Frontal cortex (tissue), 4 donors: ENCODE measurements at places on chromosomes 3 and 15. TPM values are rescaled to one million over a fixed set of nuclear protein-coding genes. Genes with fewer than 3 reads are reported as not detected.

The GOLGA8B gene
- total RNA-seq: 28.9 TPM

The CTXND1 gene
- total RNA-seq: 0.41 TPM

The ENTPD3 gene
- total RNA-seq: 3.3 TPM

The NMB gene
- 2.4 TPM for total RNA-seq

The C2CD4A gene
- under 0.01 TPM for total RNA-seq

The CNTN3 gene
- 50.1 TPM for total RNA-seq

The RPL4 gene
- 1,621 TPM for total RNA-seq

The HYKK gene
- total RNA-seq: 0.41 TPM

The PPP1R14D gene
- not detected for total RNA-seq

The PLA2G4E gene
- total RNA-seq: not detected

The CDHR4 gene
- total RNA-seq: not detected

The HYAL1 gene
- 0.41 TPM for total RNA-seq

The ISL2 gene
- not detected for total RNA-seq

The EPHB1 gene
- 16.7 TPM for total RNA-seq

The TTC23 gene
- 5.3 TPM for total RNA-seq

The SCG5 gene
- 136 TPM for total RNA-seq

The CFAP44 gene
- 3.3 TPM for total RNA-seq

The GABRG3 gene
- total RNA-seq: 24.1 TPM

The PIK3CB gene
- 28.9 TPM for total RNA-seq

The CAPN3 gene
- total RNA-seq: 2.0 TPM

The POLQ gene
- 1.2 TPM for total RNA-seq

The STT3B gene
- total RNA-seq: 190 TPM

The CRABP1 gene
- total RNA-seq: 13.9 TPM

The CLSTN2 gene
- 11.8 TPM for total RNA-seq

The CELF6 gene
- total RNA-seq: 11.4 TPM

The AADACL2 gene
- total RNA-seq: not detected

The STRC gene
- under 0.01 TPM for total RNA-seq

The ACKR2 gene
- total RNA-seq: not detected

The SACM1L gene
- total RNA-seq: 34.2 TPM

The GOLGA6B gene
- total RNA-seq: not detected

The CADM2 gene
- 64.8 TPM for total RNA-seq

The C3orf49 gene
- total RNA-seq: not detected

The SYNPR gene
- 119 TPM for total RNA-seq

The CD96 gene
- not detected for total RNA-seq

The SUSD5 gene
- total RNA-seq: 2.0 TPM

The NISCH gene
- total RNA-seq: 58.7 TPM

The GOLGA6D gene
- not detected for total RNA-seq

The FANCD2OS gene
- total RNA-seq: not detected

The FBLN2 gene
- 5.3 TPM for total RNA-seq

The GLDN gene
- 2.0 TPM for total RNA-seq

The LMCD1 gene
- 0.41 TPM for total RNA-seq

The TRIM69 gene
- total RNA-seq: 40.4 TPM

The TLR9 gene
- not detected for total RNA-seq

The USP13 gene
- 10.2 TPM for total RNA-seq

The ALDH1L1 gene
- total RNA-seq: 1.6 TPM

The FAM107A gene
- 15.5 TPM for total RNA-seq

The CCDC39 gene
- total RNA-seq: 0.82 TPM

The ULK4 gene
- total RNA-seq: 17.5 TPM

The UBE3A gene
- 278 TPM for total RNA-seq

The CCR2 gene
- 0.41 TPM for total RNA-seq

The FOXL2 gene
- under 0.01 TPM for total RNA-seq
